Stimulated activated naive CD4-positive, alpha-beta T cell (primary cell): ENCODE measurements at places on chromosomes 12 and 14.

DNA sequence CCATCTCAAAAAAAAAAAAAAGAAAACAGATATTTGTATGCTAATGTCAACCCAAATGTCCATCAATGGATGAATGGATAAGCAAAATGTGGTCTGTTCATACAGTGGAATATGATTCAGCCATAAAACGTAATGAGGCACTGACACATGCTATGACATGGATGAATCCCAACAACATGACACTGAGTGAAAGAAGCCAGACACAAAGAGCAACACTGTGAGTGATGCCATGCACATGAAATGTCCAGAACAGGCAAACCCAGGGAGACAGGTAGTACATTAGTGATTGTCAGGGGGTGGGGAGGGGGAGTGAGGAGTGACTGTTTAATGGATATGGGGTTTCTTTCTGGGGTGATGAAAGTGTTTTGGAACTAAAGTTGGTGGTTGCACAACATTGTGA, 50.2 kb downstream of the ARL6IP4 start:
- DNase-seq, result no peak

DNA sequence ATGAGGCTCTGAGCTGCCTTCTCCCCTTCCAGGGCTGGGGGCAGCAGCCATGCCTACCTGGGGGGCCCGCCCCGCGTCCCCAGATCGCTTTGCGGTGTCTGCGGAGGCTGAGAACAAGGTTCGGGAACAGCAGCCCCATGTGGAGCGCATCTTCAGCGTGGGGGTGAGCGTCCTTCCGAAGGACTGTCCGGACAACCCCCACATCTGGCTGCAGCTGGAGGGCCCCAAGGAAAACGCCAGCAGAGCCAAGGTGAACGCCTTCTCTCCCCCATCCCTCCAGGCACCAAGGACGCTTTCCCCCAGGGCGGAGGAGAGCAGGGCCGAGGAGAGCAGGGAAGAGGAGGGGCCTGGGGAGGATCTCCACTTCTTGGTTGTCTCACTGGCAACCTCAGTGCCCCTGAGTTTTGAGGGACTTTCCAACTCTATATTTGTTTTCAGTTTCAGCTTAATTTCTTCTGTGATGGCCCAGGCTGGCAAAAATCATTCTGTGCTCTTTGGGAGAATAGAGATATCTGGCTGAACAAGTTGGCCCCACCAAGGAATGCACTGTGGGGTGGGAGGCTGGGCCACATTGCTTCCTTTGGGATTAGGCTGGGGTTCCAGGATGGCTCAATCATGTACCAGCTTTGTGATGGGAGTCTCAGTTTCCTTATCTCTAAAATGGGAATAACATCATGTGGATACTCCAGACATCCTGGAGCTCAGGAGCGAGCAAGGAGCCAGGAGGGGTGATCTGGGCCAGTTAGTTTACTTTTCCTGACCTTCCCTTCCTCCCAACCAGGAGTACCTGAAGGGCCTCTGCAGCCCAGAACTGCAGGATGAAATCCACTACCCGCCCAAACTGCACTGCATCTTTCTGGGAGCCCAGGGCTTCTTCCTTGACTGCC, 1.2 kb downstream of the KHNYN start:
- DNase-seq, result peak; percentile 63

DNA sequence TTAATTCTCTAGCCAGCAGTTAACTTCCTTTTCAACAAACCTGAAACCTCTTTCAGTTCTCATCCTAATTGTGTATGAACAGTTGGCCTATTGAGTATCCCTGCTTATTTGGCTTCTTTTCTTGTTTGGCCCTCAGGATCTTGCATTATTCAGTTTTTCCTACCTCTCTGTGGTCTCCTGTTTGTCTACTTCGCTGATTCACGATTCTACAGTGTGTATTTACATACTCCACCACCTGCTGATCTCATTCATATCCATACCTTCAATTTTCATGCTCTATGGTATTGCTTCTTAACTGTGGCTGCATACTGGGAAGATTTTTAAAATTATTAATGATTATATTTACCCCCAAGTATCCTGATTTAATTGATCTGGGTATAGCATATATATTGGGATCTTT, 56.4 kb downstream of the RASSF9 start:
- DNase-seq, result no peak

DNA sequence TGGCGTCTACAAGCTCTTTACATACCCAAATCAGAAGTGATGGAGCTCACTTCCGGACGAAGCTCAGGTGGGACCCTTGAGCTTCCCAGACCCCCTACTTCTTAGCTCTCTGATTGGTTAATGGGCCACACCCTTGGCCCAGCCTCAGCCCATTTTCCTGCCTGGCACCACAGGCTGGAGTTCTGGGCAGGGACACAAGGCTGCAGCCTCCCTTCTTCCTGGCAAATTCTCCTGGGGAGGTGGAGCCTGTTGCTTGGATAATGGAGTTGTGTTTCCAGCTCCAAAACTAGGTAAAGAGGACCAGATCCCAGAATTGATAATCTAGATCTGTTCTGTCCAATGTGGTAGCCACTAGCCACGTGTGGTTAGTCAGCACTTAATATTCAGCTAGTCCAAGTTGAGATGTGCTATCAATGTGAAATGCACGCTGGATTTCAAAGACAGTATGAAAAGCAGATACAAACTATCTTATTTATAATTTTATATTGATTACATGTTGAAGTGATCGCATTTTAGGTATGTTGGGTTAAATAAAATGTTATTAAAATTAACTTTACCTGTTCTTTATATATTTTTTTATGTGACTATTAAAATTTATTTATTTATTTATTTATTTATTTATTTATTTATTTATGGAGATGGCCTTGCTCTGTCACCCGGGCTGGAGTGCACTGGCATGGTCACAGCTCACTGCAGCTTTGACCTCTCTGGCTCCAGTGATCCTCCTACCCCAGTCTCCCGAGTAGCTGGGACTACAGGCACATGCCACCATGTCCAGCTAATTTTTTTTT, 12.6 kb upstream of the FAIM2 start:
- DNase-seq, result no peak

- DNase-seq, result no peak
Measured at GRCh38 chr12:95674631-95675030, 115.9 kb downstream of the NTN4 start.
